ENCODE measurements at places on chromosomes 4 and X.

DNA sequence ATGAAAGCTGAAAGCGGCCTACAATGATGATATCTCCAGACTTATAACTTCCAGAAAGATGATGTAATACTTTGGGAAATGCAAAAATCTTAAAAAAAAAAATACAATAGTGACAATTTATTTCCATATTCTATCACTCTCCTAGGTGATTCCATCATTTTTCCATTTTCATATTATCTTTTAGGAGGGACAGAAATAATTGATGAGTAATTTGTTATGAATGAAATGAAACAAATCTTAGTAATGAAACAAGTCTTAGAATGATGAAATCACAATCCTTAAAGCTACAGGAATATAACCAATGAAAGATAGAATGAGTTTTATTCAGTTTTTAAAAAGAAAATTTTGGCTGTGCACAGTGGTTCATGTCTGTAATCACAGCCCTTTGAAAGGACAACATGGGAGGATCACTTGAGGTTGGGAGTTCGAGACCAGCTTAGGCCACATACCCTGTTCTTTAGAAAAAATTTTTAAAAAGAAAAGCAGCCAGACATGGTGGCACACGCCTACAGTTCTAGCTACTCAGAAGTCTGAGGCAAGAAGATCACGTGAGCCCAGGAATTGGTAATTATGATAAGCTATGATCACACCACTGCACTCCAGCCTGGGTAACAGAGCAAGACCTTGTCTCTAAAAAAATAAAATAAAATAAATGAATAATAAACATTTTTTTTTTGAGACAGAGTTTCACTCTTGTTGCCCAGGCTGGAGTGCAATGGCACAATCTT is 21.7 kb downstream of the CLOCK start:
- no peak for DNase-seq

- peak; percentile 27 for DNase-seq
Measured at GRCh38 chr4:105088110-105088879, 58.4 kb upstream of the TET2 start.

DNA sequence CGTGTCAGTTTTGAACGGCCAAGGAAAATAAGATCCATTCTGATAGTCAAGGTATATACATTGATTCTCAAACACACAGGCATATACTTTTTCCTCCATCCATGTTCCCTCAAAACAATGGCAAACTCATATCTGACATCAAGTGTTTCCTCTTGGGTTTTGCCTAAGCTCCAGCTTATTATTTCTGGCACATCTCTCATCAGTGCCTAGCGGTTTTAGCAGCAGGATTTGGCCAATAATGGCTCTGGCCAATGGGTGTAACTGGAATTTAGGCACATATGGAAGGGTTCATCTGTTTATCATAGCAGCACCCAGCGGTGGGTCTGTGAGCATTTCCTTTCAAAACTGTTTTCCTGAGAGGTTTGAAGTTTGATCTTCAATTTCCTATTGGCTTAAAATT is 161.6 kb upstream of the TLL1 start:
- no peak for DNase-seq

GRCh38 chr4:90515191-90515590 is 388.0 kb downstream of the CCSER1 start:
- DNase-seq, result no peak

DNA sequence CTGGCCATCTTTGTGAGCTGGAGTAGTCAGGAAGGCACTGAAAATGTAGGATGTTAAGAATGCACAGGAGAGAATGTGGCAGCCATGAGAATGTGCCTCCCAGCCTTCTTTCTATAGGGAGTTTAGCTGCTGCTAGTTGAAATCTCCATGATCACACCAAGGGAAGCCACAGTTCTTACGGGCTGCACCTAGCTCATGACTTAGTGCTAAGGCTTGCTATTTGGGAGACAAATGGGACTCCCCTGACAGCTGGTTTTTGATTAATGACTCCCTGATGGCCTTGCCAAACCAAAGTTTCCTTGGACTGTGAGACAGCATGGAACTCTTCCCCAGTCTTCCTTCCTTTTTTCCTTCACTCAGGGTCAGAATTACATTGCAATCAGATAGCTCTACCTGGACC is 9.2 kb downstream of the CTSO start:
- no peak for DNase-seq

- DNase-seq, result no peak
Measured at GRCh38 chr4:109007976-109008375, 245.1 kb upstream of the ETNPPL start.

DNA sequence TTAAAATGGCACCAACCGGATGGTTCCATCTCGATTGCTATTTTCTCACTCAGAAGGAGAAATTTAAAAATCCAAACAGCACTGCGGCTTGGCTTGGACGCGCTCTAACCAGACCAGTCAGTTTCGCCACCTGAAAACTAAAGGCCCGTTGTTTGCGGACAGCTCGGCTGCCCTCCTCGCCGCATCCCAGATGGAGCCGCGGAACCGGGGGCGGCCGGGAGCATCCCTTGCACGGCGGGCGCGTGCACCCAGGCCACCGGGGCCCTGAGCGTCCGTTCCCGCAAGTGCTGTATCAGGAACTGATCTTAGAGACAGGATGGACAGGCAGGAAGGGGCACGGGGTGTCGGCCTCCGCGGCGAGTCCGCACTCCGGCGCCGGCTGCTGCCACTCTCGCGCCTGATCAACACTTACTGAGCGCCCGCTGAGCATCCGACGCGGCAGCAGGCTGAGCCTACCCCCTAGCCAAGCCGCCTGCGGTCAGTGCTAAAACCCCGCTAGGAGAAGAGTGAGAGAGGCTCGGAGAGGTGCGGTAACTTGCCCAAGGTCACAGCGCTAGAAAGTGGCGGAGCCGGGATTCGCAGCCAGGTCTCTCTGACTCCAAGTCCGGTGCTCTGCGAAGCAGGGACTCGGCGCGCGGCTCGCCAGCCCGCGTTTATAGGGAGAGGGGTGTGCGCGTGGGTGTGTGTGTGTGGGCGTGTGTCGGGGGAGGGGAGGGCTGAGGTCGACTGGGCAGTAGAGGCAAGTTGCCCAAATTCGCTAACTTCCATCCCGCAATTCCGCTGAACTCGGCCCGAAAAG is at the start of gene CITED1:
Gene CITED1, minus strand, starts transcription at position 629 of the 799 bp plus-strand sequence. CDS start 3,045 bp downstream, outside the sequence.
- DNase-seq, result no peak

GRCh38 chr4:15197005-15197404 is 194.7 kb downstream of the CPEB2 start:
- no peak for DNase-seq
